ENCODE measurements at places on chromosomes 12 and 14. TPM values are rescaled to one million over a fixed set of nuclear protein-coding genes. Genes with fewer than 3 reads are reported as not detected.

DNA sequence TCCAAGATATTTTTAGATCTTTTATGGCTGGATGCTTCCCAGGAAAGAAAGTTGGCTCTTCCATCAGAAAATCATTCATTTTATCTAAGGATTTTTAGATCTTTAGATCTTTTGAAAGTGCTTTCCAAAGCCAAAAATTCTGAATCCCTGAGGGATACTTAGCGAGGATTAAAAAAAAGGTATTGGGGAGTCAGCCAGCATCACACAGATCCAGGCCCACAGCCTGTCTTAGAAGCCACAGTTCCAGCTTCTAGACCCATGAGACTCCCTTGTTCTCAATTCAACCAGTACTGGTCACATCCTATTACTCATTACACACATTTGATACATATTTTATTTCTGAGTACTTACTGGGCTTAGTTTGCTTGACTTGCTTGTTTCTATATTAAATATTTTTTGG lies 49.9 kb downstream of the TSPAN8 start:
- DNase-seq: no peak

DNA sequence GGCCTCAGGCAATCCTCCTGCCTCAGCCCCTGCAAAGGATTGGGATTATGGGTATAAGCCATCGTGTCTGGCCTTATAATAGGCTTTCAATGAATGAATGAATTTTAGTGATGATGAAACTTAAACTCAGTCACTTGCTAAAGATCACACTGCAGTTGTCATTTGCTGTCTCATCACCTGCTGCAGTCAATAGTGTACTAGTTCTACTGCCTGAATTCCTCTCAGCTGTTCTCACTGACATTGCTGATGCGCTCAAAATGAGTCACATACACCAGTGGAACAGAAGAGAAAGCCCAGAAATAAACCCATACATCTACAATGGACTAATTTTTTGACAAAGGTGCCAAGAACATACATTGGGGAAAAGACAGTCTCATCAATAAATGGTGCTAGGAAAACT lies 5.6 kb upstream of the SYNJ2BP start:
- DNase-seq: no peak

DNA sequence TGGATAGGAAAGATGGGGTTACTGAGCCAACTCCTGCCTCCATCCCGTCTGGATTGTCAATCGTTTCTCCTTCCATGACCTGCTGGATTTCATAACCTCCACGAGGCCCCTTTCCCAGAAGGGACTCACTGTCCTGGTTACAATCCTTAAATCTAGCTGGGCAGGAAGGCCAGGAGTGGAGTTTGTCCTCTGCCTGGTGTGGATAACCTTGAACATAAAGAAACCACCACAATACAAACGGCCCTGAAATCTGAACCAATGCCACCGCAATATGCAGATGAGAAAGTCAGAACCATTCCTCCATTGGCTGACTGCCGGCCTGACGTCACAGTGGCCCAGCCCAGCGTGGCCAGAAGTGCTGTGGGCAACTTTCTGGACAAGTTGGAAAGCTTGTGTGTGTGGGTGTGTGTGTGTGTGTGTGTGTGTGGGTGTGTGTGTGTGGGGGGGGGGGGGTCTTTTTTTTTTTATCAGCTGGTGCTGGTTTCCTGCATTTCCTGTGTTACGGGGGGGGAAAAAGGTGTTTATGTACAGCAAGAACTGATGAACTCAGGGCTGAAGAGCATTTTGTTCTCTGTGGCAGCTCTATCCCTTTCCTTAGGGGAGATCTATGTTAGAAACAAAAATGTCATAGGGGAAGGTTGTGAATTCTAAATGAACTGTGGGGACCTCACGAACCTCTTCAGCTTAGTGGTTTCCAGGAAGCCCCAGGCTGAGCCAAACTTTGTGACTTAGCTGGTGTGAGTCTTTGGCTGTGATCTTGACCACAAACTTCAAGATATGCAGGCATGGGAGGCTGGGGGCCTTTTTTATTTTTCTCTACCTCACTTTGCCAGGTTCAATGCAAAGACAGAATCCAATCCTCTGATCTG lies 81.6 kb upstream of the MED13L start:
- peak; percentile 93 for DNase-seq

- DNase-seq: no peak
Measured at GRCh38 chr14:48417715-48418500, 742.5 kb upstream of the MDGA2 start.

DNA sequence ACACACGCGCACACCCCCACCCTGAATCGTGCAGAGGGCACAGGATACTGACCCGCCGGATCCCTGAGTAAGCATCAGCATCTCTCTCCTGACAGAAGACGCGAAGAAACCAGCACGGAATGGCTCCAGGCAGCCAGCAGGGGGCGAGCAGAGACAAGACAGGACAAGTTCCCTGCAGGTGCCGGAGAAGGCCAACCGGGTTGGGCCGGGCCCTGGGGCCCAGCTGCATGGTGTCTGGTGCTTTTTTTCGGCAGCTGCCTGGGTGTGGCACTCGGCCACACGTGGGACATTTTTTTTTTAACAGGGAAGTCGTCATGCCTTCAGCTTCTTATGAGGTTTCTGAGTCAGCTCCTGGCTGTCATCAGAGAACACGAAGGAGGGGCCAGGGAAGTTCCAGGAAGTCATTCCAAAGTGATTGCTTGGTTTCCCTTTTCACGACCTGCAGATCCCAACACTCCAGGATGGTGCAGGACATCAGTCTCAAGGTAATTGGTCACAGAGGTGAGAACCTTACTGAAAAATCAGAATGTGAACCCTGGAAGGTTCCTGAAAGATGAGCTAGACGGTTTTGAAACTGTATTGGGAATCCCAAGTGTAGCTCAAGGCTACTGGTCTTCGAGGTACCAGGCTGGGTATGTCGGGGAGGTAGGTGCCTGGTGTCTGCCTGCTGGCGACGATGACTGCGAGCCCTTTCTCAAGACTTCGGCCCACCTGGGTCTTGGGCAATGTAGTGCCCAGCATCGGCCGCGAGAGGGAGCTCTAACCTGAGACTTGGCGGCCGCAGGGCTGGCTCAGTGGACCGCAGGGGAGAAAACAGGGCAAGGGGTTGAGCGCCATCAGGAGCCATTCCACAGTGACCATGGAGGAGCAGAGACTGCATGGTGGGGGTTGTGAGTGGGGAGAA lies 190.8 kb upstream of the PRMT8 start:
- peak; percentile 91 for DNase-seq

DNA sequence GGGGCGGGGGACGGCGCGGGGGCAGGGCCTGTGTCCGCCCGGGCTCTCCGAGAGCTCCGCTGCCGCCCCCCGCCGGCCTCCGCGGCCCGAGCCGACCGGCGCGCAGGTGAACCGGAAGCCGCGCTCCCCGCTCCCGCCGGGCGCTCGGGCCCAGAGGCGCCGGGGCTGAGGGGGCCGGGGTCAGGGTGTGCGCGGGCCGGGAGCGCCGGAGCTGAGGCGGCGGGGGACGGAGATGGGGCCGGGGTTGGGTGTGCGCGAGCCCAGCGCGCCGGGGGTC lies 431 bp downstream of the HIP1R start:
- DNase-seq: no peak

- DNase-seq: no peak
Measured at GRCh38 chr14:102277874-102278630, 26.9 kb downstream of the MOK start.

GRCh38 chr14:104316723-104317491 lies 178.5 kb downstream of the KIF26A start:
- no peak for DNase-seq

DNA sequence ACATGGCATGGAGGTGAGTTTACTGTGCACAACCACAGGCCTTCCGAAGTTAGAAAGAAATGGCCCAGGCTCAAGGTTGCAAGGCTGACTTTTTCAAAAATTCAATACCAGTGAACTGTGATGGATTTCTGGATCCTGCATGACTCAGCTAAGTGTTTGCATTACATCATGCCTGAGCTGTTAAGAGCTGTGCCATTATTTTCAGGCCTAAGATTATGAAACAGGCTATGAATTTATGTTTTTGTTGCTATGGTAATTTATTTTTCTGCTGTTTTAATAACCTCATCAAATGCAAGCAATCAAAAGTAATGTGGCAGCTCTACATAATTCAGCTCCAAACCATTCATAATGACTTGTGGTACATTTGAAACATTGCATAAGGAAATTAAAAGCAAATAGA lies 457.7 kb upstream of the TMEM132C start:
- peak; percentile 62 for DNase-seq

- DNase-seq: no peak
Measured at GRCh38 chr14:53380052-53380866, 227.1 kb upstream of the DDHD1 start.

DNA sequence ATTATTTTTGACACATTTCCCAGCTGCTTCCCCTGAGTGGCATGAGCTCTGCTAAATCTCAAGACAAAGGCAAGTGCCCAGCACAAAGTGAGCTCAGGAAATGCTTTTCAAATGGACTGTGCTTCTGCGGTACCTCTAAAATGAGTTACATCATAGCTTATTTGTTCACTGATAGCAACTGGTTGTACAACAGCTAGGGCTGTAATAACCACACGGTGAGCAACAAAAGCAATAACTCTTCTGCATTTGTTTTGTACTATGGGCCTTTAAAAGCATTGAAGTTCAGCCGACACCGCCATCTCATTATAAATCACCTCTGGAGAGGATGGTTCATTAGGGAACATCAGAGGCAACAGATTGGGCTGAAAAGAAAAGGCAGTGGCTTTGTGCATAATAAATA lies 475.0 kb downstream of the GLT1D1 start:
- DNase-seq: no peak

DNA sequence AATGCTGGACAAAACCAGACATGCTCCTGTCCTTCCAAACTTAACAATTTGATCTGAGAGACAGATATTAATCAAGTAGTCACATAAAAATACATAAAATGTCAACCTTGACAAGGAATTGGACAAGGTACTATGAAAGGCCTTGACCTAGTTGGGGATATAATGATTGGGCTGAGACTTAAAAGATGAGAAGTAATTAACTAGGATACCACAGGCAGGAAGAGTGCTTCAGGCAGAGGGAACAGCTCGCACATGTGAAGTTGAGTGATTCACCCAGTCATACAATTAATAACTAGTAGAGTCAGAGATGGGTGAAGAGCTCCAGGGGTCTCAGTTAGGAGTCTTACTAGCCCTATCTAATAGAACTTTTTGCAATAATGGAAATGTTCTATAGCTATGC lies 259.5 kb downstream of the MSRB3 start:
- DNase-seq: no peak

DNA sequence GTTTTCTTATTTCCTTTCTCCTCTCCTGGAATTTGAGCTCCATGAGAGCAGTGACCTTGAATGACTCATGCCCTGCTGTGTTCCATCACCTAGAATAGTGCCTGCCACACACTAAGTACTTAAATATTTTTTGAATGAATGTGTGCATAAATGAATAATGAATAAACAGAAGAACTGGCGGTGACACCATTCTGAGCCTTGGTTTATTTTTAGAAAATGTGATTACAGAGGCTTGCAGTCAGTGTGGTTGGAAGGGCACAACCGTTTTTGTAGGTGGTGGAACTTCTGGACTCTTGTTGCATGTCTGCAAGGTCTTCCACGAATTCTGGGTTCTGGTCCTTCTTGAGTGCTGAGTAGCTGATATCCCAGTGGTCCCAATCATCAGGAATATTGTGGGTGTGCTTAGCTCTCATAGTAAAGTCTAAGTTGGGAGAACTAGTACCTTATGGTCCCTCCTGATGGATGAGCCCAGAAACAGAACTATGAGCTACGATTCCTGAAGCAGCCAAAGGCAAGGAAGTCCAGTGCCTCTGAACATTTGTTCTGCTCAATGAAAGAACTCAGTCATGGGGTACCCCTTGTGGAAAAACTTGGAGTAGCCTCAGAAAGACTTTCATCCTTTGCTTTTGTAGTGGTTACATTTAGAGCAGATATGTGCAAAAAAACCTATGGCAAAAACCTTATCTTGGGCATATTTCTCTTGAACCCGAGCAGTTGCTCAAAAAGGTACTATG lies 28.8 kb upstream of the BHLHE41 start:
- peak; percentile 93 for DNase-seq

- DNase-seq: no peak
Measured at GRCh38 chr14:104573930-104574329, 5.6 kb upstream of the C14orf180 start.

- DNase-seq: peak; percentile 76
Measured at GRCh38 chr14:68785534-68786490, 7.1 kb downstream of the ZFP36L1 start.

DNA sequence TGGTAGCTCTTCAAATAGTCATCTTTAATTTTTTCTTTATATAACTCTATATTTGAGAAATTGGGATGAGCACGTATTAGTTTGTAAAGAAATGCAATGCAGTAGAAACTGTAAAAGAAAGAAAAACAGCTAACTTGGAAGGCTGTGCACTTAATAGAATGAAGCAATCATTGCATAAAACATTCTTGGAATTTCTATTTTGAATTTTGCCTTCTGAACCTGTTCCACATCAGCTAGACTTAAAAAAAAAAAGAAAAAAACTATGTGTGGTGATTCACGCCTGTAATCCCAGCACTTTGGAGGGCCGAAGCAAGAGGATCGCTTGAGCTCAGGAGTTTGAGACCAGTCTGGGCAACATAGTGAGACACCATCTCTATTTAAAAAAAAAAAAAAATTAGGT lies 29.4 kb downstream of the SCN8A start:
- no peak for DNase-seq

GRCh38 chr12:133080026-133080367 lies 726 bp upstream of the ZNF140 start:
- DNase-seq: peak; percentile 97

GRCh38 chr14:74645756-74646470 lies 33.9 kb upstream of the LTBP2 start:
- DNase-seq: no peak

DNA sequence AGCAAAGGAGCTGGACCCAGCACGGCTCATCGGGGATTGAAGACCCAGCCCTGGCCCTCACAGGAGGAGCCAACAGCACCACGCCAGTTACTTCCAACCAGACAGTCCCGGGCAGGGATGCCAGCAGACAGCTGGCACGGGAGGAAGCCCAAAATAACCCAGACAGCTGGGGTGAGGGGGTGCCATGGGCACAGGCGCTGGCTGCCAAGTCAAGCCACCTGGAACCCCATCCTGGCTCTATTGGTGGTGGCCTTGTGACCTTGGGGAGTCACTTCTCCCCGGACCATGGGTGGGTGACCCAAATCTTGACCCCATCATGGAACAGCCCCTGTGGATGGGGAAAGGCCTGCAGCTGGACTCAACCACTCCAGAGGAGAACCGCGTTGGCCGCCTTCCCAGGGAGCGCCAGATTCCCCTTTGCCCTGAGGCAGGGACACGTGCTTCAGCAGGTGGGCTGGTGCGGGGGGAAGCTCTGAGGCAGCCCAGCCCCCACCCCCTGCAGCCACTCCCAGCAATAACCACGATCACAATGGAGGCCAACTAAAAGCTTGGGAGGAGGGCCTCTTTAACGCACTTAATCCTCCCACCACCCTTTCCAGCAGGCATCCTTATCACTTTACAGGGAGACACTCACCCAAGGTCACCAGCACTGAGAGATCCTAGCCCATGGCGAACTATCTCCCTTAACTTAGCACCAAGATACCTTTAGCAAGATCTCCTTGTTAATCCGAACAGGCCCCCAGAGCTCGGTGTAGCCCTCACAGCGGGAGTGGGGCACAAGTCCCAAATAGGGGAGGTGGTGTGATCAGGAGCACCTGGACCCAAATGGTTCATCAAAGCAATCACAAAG lies 4.7 kb upstream of the RHOF start:
- DNase-seq: peak; percentile 67

Gene CLEC4D
- not detected for total RNA-seq

Gene LRFN5
- not detected for total RNA-seq

Gene MANSC4
- not detected for total RNA-seq

Gene PITPNM2
- total RNA-seq: 1.8 TPM

Gene OXA1L
- 44.4 TPM for total RNA-seq

Gene C12orf56
- not detected for total RNA-seq

Gene NINJ2
- not detected for total RNA-seq

Gene MYF5
- not detected for total RNA-seq

All from A172 (cell line).